NCI-H2171 treated with DMSO at 0.1 percent for 48 hours (cell line): ENCODE measurements at places on chromosomes 1 and 21.

GRCh38 chr1:238242181-238242580 lies 351.5 kb upstream of the ZP4 start:
- no peak for DNase-seq

- DNase-seq: peak; percentile 35
Observed at GRCh38 chr1:65027666-65028358, 61.5 kb upstream of the JAK1 start.

DNA sequence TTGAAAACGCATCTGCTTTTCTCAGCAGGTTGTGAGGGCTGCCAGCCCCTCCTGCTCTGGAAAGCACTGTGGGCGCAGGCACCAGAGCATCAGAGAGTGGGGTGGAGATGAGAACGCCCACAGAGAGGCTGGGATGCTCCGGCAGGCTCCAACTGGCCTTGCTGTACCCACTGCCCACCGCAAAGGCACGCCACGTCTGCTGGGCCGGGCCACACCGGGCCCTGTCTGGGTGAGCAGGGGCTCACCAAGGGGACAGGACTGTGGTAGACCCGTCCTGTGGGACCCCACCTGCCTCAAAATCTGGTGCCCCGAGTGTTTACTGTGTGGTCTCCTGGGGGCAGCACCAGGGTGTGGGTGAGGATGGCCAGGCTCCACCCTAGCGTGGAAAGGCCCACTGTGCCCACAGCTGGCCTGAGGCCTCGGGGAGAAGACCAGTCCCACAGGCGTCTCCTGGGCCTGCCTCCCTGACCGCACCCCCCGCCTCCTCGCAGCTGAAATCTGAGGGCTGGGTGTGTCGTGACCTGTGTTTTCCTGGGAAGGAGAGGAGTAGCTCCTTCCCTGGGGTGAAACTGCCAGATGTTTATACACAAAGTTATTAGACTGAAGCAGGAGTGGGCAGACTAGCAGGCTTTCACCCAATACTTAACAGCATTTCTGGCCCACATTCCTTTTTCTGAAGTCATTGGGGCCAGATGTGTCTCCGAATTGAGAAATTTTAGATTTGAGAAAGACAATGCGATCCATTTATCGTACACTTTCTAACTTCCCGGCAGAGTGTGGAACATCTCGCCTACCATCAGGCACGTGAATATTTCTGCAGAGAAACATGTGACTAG lies 53.8 kb downstream of the STUM start:
- DNase-seq: no peak

DNA sequence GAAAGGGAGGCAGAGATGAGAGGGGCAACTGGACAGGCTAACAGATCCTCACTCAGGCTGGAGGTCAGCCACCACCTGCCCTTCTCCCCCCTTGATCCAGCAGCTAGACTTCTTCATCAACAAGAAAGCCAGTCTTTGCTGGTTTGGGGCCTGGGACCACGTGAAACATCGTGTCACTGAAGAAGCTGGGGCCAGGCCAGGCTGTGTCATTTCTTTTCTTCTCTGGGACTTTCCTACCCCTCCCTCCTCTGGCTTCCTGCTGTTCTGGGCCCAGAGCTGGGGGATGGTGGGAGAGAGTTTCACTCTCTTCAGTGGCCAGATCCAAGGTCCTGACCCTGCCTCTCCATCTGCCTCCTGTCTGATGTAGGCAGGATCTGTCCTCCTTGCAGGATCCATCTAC lies 18.1 kb upstream of the SLC26A9 start:
- no peak for DNase-seq

GRCh38 chr1:174367892-174368291 lies 79.9 kb upstream of the GPR52 start:
- no peak for DNase-seq

GRCh38 chr1:198068285-198068684 lies 88.5 kb upstream of the NEK7 start:
- no peak for DNase-seq

GRCh38 chr1:1116701-1117468 lies 996 bp upstream of the C1orf159 start:
- no peak for DNase-seq

- no peak for DNase-seq
Observed at GRCh38 chr1:29448456-29449235, 212.3 kb downstream of the PTPRU start.

GRCh38 chr1:25948641-25949040 lies 42.4 kb upstream of the STMN1 start:
- no peak for DNase-seq

- DNase-seq: no peak
Observed at GRCh38 chr1:92037400-92037799, 7.6 kb downstream of the EPHX4 start.

DNA sequence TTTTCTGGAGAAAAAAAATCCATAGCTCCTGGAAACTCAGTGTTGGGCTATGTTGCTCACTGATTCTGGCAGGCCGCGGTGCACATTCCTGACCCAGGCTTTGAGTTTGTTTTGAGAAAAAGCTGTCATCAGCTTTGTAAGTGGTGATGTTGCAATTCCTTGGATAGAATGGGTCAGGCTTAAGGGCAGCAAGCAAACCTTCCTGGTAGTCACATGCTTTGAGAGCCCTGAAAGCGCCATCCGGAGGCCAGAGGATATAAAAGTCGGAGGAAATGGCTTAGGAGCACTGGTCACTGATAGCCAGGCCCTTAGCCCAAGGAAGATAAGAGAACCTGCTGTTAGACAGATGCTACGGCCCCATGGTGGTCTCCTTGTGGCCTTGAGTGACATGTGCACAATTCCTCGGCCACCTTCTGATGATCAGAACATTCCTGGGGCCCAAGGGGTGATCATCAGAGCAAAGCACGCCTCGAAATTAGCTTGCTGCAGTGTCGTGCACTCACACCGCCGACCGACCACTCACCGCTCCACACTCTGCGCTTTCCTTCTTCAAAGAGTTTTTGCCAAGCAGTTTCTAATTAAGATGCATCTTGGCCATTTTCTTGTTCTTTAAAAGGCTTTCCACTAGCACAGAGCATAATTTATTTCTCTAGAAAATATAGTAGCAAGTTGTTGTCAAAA lies 78.6 kb downstream of the MAN1C1 start:
- no peak for DNase-seq

GRCh38 chr1:178358456-178358855 lies 138.3 kb downstream of the CLEC20A start:
- no peak for DNase-seq

DNA sequence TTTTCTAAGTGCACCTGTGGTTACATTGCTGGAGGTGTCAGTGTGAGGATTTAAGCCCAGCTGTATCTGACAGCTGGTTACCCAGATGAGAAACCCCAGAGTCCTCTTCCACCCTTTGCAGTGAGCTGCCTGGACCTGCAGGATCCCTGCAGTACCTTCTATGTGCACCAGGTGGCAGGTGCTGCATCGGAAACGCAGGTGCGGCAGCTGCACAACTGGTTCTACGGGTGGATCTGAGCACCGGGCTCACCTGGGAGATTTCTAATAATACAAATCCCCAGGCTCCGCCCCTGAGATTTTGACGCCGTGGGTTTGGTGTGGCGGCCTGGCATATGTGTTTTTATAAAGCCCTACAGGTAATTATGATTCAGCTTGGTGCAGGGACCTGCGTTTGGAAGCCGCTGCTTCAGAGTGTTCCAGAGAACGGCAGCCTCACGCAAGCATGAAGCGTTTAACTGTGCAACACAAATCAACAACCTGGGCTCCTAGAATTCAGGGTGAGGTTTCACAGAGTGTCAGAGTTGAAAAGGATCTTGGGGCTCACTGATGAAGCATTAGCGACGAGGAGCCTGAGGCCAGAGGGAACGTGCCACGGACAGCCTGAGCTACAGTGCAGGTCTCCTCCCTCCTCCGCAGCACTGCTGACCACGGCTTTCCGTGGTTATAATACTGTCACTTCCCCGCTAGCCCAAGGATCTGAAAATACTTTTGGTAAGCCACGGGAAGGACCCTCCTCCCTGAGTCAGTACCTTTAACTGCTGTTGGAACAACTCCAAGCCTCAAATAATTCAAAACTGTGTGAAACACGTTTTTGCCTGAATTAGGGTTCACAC lies 96.7 kb upstream of the TRABD2B start:
- peak; percentile 88 for DNase-seq

- no peak for DNase-seq
Observed at GRCh38 chr1:218211241-218211640, 73.9 kb upstream of the RRP15 start.

DNA sequence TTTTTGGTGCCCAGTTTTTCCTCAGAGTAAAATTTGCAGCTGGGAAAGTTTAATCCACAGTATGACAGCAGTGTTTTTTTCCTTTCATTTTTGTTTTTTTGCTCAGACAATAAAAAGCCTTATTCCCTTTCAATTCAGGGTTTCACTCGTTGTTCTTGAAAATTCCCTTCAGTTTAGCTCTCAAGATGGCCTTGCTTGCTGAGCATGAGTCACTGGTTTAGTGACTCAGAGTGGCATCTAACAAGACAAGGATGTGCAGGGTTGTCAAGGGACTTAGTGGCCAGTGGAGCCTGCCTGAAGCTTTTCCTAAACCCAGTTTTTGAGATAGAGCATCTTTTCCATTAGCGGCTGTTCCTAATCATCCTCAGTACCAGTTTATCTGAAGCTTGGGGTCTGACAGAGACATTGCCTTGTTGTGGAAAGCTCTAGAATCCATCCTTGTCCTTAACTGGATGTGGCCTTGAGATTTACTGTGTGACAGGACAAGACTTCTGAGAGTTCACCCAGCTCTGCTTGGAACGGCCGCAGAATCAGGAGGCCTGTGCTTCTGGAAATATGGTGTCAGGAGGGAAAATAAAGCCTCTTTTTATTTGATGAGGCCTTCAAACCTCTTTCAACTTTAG lies 48.4 kb upstream of the DNAJC6 start:
- no peak for DNase-seq
